Lung microvascular endothelial cell (primary cell): ENCODE measurements at places on chromosomes 6 and 20. TPM values are rescaled to one million over a fixed set of nuclear protein-coding genes. Genes with fewer than 3 reads are reported as not detected.

DNA sequence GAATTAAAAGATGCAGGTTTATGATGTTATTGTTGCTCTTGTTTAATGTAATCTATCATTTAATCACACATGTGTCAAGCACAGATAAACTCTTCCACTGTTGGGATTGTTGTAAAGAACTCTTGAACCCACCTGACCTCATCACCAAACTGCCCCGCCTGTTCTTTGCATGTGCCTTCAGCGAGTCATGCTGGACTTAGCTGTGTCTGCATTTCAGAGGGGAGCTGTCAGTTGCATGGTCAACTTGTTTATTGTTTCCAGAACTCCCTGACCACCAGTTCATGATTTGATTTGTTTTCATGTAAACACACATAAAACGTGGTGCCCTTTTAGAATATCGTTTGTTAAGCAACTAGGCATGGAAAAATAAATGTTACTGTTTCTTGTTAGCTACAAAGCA lies 93.6 kb downstream of the KHDC1L start:
- no peak for DNase-seq

- DNase-seq: no peak
Observed at GRCh38 chr20:51410586-51411325, 131.8 kb downstream of the NFATC2 start.

CRISP3 gene
- not detected in 2 replicates for total RNA-seq

PRL gene
- not detected in 2 replicates for total RNA-seq

CGA gene
- total RNA-seq: not detected in 2 replicates

DNA sequence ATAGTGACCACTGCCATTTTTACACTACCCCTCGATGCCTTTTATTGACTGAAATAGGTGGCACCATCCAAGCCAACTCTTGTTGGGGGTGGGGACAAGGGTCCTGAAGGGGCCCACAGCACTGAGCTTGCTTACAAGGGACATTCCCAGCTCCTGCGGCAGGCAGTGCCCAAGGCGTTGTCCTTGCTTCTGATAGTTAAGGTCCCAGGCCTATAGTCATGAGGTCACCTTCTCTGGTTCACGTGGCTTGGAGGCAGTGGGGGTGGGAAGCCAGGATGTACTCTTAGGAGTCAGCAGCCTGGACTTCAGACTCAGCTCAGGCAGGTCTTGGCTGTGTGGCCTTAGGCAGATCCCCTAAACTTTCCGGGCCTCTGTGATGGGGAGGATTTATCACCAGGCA lies 48.6 kb downstream of the TOX2 start:
- no peak for DNase-seq
